Panc1 (cell line): ENCODE measurements at places on chromosomes 2 and 18.

DNA sequence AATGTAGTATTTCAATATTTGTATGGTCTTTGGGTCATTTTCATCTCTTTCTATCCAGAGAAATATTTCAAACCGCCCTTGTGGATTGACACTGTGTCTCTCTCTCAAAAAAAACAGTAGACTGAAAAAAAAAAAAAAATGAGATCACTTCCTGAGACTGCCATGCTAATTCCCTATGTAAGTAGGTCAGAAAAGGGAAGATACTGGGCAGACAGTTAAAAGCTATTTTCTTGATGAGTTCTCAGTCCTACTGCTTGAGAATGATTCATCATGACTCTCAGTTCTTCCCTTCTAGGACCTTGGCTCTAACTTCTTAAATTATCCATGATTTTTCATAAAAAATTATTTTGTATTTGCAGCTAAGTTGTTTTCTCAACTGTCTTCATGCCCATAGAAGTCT lies 672.3 kb upstream of the REG3G start:
- no peak for DNase-seq

GRCh38 chr18:39693359-39693758 lies 2127.8 kb upstream of the CELF4 start:
- no peak for DNase-seq

DNA sequence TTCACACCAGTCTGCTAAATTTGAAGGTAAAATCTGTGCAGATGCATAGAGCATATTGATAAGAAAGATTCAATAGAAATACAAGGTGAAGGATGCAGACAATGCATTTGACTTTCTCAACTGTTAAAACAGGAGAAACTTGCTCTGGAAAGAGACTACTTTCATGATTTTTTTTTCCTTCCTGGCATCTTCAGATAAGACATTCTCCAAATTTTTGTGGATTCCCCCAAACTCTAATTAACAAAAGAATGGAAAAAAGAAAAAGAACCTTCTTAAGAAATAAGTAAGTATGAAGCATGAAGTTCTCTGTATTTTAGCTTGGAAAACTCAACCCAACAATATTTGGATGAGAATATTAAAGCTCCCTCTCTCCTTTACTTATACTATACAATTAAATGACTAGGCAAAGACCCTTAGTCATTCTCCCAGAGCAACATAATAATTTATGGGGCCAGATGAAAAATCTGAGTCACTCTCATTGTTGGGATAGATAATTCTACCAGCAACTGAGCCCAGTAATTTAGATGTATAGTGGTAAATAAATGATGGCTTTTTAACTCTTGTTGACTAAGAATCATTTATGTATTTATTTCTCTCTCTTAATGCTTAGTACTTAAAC lies 298.7 kb upstream of the COL3A1 start:
- no peak for DNase-seq

- no peak for DNase-seq
Observed at GRCh38 chr2:6211236-6211635, 519.1 kb downstream of the SOX11 start.

GRCh38 chr18:1652018-1652417 lies 747.3 kb downstream of the ADCYAP1 start:
- DNase-seq = no peak

GRCh38 chr18:75111760-75112159 lies 97.2 kb downstream of the PTGR3 start:
- DNase-seq = no peak

GRCh38 chr18:25102662-25103061 lies 249.3 kb downstream of the ZNF521 start:
- no peak for DNase-seq
